ENCODE measurements at places on chromosomes 2 and 18.

DNA sequence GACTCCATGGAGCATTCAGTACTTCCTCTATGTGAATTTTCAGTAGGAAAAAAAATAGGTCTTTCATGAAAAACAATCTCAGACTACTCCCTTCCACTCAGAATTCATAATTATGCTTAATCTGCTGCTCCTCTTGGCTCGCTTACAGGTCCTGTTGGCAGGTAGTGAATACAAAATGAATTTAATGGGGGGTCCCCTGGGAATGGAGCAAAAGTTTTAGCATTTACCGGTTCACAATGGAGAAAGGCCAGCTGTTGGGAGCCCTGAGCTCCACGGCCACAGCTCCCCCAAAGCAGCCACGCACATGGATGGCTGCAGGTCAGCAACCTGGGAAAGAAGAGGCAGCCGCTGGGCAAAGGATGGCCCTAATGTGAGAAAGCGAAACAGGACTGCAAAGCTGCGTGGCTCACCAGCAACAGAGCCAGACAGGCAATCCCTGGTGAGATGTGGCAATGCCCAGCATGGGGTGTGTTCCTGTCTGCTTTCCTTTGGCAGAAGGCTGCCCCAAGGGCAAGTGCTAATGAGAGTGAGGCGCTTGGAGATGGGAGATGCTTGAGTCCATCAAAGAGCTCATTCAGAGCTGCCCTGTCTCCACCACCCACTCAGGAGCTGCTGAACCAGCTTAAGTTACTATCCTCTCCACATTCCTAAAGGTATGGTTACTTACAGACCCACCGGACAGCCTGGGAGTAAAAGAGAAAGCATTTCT, 447.4 kb downstream of the EPHA4 start:
- peak; percentile 0 for DNase-seq

DNA sequence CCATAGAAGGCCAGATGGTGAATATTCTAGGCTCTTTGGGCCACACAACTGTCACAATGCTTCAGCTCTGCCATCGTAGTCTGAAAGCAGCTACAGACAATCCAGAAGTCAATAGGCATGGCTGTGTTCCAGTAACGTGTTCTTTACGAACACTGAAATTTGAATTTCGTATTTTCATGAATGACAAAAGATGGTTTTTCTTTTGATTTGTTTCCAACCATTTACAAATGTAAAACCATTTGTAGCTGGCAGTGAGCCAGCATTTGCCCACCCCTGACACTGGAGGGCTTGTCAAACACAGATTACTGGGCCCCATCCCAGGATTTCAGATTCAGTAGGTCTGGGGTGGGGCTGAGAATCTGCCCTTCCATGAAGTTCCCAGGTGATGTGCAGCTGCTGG, 83.0 kb upstream of the ATG16L1 start:
- DNase-seq = no peak

DNA sequence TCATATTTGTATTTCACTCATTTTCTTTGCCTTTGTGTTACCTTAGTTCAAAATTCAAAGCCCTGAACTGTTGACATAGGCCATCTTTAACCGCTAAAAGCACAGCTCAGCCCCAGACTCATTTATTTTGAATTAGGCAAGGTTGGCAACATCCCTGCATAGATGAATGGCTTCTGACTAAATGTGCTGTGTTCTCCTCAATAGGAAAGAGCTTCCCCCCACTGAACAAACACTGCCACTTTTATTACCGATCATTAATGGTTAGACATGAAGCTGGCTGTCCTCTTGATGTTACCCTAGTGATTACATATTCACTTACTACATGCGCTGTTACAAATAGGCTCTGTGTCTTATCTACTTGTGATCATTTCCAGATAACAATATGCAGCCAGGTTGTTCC, 170.7 kb downstream of the ADCYAP1 start:
- no peak for DNase-seq

DNA sequence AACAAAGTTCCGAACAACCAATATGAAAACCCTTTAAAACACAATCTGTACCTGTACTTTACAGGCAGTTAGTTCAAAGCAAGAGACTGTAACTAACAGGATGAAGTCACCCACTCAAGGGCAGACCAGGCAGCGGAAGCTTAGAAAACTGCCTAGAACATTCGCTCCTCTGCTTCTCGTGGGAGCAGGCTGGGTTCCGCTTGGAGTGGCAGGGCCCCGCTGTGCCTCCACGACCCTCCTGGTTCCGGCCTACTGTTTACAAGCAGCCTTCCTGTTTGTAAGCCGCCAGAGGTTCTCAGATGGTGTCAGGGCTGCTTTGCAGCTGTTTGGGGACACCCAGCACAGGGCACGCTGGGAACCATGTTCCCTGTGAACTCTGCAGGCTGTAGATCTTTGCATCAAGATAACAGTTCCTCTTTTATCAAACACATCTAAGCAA, 31.3 kb downstream of the CIB4 start:
- DNase-seq = no peak

- no peak for DNase-seq
These were observed 26.1 kb downstream of the SLC4A10 start for GRCh38 chr2:161650116-161651015.

GRCh38 chr18:31598021-31598805, 6.5 kb downstream of the TTR start:
- no peak for DNase-seq

GRCh38 chr18:63787673-63788072, 12.5 kb downstream of the SERPINB7 start:
- DNase-seq = no peak

DNA sequence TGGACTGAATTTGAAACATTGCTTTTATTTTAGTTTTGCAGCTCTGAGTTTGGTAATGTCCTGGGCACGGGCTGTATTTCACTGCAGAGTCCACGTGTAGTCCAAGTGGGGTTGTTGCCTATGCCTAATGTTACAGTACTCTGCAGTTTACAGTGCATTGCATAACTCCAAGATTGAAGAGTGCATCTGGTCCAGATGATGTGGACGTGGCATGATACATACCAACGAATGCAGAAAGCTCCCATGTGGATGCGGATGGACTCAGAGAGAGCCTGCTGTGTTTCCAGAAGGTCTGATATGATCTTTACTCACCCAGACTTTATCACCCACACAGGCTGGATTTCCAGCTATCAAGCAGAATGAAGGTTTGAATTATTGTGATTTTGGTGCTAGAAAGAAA, 44.4 kb upstream of the CCDC68 start:
- DNase-seq = no peak

DNA sequence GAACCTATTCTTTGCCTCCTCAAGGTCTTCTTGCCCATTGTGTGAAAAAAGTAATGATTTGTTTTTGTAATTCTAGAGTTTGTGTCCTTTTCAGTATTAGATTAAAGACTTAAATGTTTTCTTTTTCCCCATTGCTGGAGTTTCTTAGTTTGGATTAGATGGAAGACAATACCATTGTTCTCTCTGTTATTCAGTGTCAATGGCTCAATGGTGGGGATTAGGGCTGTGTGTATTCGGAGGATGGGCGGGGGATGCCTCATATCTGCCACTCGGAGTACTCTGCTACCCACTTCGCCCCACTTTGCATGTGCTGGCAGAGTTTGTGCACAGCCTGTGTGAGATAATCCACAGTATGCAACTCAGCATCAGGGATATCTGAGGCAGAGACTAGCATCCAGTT, 90.1 kb downstream of the KLHL29 start:
- no peak for DNase-seq

DNA sequence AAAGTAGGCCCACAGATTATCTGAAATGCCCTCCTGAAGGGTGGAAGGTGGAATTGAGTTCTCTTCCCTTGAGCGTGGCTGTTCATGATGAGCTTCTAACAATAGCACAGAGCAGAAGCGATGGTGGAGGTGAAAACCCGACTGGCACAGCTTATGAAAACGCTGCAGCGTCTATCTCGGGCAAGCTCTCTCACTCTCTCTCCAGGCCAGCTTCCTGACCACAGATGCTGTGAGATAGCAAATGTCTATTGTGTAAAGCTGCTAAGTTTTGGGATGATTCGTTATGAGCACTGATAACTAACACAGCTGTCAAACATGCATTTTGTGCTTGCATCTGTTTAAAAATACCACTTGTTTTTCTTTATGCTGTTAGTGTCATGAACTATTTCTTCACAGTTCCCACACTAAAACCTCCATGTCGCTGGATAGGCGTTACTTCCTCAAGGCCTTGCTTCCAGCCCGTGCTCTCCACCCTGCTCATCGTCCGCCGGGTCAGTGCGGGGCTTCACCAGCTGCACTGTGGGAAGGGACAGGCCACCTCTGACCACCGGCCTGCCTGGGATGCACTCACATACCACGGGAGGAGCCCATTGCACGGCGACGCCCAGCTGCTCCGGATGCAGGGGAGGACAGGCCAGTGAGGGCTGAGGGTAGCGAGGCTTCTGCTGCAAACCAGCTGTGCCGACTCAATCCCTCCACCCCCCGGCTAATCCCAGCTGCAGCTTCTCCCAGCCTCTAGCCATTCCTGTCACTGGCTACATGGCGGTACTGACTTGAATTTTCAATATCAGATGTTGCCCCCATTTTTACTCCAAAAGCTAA, 60.0 kb upstream of the OTOS start:
- no peak for DNase-seq

- DNase-seq = no peak
These were observed 272.3 kb upstream of the EPHA4 start for GRCh38 chr2:221844212-221845020.

GRCh38 chr2:240322231-240322955, 113.1 kb upstream of the GPC1 start:
- DNase-seq = no peak

DNA sequence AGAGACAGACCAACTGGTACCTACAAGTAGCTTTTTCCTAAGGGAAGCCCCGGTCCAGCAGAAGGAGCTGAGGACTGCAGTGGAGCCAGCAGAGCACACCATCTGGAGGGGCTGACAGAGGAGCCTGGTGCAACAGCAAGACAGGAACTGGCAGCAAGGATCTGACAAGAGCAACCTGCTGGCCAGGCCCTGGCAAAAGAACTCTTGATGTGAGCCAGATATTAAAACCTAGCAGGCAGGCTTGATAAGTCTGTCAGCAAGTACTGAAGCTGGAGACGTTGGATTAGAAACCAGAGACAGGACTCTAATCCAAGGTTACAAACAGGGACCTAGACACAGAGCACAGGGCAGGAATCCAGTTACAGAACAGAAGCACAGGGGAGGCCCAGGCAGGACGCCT, 260.7 kb upstream of the MGAT5 start:
- no peak for DNase-seq

DNA sequence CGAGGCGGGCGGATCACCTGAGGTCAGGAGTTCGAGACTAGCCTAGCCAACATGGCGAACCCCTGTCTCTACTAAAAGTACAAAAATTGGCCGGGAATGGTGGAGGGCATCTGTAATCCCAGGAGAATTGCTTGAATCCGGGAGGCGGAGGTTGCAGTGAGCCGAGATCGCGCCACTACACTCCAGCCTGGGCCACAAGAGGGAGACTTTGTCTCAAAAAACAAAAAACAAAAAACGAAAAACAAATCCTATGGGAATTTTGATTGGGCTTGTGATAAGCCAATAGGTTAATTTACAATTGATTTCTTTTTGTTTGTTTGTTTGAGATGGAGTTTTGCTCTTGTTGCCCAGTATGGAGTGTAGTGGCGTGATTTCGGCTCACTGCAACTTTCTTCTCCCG, 24.2 kb upstream of the TOGARAM2 start:
- DNase-seq = no peak

GRCh38 chr2:8170552-8171327, 511.1 kb upstream of the ID2 start:
- DNase-seq = no peak

DNA sequence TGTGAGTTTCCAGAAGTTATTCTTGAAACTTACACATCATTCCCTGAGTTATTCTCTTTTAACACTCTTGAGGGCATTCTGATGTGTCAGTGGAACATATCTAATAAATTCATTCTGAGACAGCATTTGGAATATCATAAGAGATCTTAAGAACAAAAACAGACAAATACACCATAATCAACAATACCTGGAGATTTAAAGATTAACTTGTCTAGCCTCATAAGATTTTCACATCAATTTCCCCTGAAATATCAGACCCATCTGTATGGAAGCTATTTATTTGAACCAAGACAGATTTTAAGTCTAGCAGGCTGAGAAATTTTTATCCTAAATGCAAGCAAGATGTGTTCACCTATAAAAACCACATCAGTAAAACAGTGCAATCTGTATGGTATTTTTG, 181.6 kb downstream of the NYAP2 start:
- no peak for DNase-seq

GRCh38 chr2:6325616-6326015, 540.1 kb downstream of the CMPK2 start:
- DNase-seq = no peak

DNA sequence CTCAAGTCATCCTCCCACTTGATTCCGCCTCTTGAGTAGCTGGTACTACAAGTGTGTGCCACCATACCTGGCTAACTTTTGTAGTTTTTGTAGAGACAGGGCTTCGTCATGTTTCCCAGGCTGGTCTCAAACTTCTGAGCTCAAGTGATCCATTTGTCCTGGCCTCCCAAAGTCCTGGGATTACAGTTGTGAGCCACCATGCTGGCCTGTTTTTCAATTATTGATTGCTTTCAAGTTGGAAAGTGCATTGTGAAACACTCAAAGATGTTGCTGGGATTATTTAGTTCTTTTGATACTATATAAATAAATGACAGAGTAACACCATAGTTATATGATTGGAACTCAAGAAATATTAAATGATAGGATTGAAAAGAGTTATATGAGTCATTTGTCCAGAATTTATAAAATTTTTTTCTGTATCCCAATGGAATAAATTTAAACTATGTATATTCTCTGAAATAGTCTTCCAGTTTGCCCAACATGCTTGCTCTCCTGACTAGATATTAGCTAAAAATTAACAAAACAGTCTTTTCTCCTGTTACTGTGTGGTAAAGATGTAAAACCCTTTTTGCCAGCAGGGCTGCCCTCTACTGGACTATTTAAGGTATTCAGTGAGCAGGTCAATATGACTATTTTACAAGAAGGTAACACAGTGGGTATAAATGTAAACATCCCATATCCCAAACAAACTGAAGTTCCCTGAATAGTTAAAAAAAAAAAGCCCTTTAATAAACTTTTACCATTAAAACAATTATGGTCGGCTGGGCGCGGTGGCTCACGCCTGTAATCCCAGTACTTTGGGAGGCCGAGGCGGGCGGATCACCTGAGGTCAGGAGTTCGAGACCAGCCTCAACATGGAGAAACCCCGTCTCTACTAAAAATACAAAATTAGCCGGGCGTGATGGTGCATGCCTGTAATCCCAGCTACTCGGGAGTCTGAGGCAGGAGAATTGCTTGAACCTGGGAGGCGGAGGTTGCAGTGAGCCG, 42.7 kb downstream of the ACSL3 start:
- DNase-seq = peak; percentile 44

- DNase-seq = no peak
These were observed 4.2 kb upstream of the B4GALT6 start for GRCh38 chr18:31688606-31689005.

GRCh38 chr2:240425697-240426096, 9.8 kb upstream of the GPC1 start:
- no peak for DNase-seq

- no peak for DNase-seq
These were observed 19.0 kb upstream of the INO80C start for GRCh38 chr18:35516789-35517188.

DNA sequence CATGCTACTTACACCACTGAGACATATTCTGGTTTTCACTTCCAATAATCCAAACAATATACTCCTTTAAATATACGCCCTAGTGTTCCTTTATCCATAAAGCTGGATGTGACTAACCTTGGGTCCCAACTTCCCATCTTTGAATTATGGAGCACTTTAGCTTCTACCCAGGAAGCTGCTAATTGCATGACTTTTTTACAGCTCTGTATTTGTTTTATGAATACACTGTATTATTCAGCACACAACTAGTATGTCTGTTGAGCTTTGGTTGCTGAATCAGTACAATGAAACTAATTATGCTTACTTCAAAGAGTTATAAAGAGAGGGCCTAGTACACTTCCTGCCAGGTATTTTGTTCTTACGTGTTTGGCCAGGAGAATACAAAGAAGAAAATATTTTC, 118.5 kb downstream of the BAZ2B start:
- DNase-seq = peak; percentile 73
